Sigmoid colon (tissue), 7 donors: ENCODE measurements at places on chromosomes 7 and 10.

- DNase-seq: no peak
Observed at GRCh38 chr10:80686734-80687475, 149.2 kb downstream of the SH2D4B start.

- DNase-seq: no peak
Observed at GRCh38 chr10:87575851-87576250, 71.2 kb downstream of the MINPP1 start.

DNA sequence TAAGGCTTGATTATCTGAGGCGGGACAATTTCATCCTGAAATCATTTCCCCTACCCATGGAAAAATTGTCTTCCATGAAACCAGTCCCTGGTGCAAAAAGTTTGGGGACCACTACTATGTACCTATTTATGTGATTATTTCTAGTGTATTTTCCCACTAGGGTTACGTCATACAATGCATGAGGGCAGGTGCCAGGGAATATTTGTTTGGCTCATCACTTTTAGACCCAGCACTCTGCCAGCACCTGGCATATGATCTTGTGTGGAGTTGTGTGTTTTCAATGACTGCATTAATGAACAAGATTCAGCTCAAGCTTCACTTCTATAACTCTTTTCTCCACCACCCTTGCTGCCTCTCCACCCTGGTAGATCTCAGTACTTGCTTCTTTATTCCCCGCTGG, 73.3 kb upstream of the TNKS2 start:
- DNase-seq: no peak

DNA sequence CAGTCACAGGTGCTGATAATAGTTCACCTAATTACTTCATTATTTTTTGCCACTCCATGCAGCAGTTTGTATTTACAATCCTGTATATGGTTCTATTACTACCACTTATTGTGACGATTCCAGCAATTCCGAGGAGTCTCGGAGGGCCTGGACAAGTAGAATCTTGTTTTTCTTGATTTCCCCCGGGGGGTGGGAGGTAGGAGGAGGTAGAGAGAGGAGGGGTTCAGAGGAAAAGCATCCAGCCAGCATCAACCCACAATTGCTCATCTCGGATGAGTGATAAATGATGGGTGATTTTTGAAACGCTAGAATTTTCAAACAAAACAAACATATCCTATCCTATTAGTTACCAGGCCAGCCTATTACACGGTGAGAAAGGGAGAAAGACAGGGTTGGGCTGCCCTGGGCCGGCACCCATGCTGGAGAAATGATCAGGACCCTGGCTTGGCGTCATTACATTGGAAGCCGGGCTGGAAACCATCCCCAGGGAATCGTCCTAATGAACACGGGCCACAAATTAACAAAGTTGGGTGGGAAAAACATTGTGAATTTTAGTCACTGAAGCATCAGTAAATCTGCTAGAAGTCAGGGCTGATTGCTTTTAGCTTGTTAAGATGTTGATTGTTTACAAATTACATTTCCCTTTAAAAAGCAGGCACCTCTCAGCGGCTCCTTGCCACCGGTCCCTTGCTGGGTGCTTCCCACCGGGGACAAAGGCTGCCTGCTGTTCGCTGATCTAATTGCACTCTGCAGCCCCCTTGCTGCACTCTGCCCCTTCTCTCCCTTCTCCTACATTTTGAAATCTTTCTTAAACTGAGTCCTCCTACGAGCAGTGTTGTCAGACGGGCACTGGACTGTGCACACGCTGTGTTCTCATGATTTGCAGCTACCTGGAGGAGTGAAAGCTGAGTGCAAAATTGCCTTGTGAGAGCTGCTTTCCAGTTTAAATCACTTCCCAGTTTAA, 95.5 kb downstream of the FAM204A start:
- no peak for DNase-seq

- DNase-seq: no peak
Observed at GRCh38 chr7:26331113-26331512, 39.5 kb downstream of the SNX10 start.

- no peak for DNase-seq
Observed at GRCh38 chr7:28587211-28587610, 174.9 kb downstream of the CREB5 start.

DNA sequence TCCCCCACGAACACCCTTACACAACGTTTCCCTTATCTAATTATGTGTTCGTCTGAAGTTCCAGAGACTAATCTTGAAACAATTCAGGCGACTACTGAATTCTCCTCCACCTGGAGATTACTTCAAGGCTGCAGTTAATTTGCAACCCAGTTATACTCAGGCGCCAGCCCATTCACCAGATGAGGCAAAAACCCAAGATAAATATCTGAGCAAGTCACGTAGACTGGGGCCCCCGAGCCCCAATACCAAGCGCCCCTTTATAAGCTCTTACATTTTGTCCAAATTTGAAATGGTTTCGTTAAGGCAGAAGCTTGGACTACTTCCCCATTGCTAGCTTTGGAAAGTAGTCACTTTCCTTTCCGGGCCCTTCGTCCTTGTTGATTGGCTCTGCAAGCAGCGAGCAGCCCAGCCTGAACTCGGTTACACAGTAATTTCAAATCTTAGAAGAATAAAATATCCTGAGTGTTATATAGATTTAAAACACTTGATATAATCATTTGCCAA, 1.2 kb downstream of the TPK1 start:
- peak; percentile 64 for DNase-seq

DNA sequence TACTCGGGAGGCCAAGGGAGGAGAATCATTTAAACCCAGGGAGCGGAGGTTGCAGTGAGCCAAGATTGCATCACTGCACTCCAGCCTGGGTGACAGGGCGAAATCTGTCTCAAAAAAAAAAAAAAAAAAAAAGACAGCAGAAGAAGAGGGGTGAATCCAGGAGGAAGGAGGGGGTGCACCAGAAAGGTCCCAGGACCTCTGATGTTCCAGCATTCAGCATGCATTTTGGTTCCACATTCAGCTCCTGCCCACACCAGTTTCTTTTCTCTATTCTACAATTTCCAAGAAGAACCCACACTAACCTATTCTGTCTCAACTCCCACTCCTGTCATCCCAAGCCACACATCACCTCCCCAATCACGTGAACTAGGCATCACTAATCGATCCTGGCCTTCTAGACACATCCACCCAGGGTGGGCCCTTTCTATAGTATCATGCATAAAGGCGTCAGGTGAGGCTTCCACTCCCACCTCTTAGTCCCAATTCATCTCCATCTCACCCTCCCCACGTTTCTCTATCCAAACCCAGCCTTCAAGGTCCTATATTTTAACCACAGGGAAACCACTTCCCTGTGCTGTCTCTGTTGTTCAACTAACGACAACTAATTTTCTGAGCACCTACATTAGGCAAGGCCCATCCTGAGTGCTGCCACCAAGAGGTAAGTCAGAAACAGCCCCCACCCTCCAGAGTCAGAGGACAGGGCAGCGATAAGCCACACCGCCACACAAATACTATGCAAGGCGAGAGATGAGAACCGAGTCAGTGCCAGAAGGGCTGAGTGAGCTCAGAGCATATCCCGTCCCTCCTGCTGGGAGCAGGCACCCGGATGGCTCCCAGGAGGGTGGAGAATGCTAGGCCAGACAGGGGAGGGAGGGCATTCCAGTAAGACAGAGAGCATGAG, 2.2 kb downstream of the ANXA11 start:
- peak; percentile 91 for DNase-seq

GRCh38 chr10:131159771-131160170, 151.8 kb downstream of the TCERG1L start:
- DNase-seq: no peak

- DNase-seq: no peak
Observed at GRCh38 chr7:23055582-23056178, 41.8 kb upstream of the HYCC1 start.

DNA sequence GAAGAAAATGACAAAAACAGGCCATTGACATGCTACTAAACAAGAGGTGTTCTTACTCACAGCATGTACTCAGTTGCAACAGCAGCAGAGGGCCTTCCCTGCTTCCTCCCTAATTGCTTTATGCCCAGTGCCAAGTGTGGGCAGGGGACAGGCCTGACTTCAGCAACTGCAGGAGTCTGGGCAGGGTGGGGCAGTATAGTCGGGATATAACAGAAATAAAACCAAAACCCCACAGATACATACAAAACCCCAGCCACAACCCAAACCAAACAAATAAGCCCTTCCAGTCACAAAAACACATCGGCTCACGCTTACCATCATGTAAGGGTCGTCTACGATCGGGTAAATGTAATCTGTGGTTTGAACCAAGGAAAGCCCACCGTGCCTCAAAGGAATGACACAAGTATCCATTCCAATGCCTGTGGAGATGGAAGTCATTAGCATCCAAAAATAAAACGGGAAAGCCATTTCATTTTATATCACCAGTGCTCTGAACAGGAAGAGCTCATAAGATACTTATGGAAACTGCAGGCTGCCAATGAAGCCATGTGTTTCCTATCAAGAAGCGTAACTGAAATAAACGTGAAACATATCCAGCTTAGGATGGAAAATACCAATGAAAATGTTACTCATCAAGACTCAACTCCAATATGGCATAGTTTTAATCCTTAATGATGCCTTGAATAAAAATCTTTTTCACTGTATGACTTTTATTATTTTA, 9.5 kb downstream of the SEPHS1 start:
- DNase-seq: no peak

- DNase-seq: no peak
Observed at GRCh38 chr10:6267941-6268340, 65.2 kb downstream of the PFKFB3 start.

DNA sequence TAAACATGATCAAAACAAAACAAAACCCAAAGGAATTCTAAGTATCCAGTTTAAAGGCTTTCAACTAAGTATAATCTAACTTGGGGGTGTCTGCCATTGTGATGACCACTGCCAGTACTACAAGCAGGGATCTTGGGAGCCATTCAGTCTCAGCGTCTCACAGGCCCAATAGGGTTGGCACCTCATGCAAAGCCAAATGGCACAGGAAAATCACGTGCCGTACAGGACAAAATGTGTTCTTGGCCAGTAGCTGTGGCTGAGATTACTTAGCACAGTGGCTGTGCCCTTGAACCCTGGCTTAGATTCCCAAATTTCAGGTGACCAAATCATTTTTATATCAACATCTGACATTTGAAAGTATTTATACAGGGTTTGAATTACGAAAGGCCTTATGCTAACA, 50.0 kb downstream of the DLD start:
- DNase-seq: no peak

- no peak for DNase-seq
Observed at GRCh38 chr10:93992400-93993030, 1.2 kb upstream of the PLCE1 start.

- DNase-seq: no peak
Observed at GRCh38 chr10:30185916-30186315, 126.5 kb upstream of the JCAD start.

GRCh38 chr7:79770063-79770462, 316.6 kb upstream of the MAGI2 start:
- no peak for DNase-seq

- DNase-seq: no peak
Observed at GRCh38 chr10:102517553-102517952, 13.8 kb downstream of the SUFU start.

DNA sequence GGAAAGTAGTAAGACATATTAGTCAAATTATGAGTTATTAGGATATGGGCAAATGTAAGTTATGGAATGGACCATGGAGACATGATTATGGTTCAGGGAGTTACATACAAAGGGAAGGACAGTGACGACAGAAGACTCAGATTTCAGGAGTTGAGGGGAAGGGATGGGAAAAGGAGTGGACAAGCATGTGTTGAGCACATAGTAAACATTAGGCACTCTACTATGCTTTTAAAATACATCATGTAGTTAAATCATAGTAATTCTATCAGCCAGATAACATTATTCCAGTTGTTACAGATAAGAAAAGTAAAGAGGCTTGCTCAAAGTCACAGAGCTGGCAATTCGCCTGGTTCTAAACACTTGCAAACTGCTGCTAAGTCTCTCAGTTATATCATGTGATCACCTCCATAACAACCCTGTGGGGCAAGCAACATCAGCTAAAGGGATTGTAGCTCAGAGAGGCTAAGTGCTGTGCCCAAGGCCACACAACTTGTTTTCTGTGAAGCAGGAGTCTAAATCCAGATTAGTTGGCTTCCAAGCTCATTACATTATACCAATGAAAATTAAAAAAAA, 115.2 kb upstream of the MDFIC start:
- peak; percentile 70 for DNase-seq

DNA sequence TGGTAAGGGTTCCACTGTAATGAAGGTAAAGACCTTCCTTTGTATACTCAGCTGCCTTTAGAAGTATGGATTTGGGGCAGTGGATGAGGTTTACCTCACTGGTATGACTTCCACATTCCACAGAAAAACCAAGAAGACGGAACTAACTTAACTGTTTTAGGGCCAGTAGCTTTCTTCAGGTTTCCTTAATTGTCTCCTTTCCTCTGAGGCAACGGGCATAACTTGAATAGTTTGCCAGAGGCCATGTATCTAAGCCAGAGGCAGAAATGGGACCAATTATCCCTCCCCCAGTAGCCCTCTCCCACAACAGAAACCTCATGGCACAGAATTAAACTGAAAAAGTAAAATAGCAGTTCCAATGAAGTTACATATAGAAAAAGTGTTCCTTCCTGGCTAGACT, 281.7 kb downstream of the PHTF2 start:
- no peak for DNase-seq

DNA sequence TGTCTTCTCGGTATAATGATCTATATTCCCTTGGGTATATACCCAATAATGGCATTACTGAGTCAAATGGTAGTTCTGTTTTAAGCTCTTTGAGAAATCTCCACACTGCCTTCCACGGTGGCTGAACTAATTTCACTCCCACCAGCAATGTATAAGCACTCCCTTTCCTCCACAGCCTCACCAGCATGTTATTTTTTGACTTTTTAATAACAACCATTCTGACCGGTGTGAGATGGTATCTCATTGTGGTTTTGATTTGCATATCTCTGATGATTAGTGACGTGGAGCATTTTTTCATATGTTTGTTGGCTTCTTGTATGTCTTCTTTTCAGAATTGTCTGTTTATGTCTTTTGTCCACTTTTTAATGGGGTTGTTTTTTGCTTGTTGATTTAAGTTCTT, 33.6 kb downstream of the KIAA1217 start:
- DNase-seq: no peak

GRCh38 chr10:91190876-91191583, 29.4 kb upstream of the PCGF5 start:
- no peak for DNase-seq

- DNase-seq: no peak
Observed at GRCh38 chr10:129844216-129844766, 119.8 kb downstream of the EBF3 start.

DNA sequence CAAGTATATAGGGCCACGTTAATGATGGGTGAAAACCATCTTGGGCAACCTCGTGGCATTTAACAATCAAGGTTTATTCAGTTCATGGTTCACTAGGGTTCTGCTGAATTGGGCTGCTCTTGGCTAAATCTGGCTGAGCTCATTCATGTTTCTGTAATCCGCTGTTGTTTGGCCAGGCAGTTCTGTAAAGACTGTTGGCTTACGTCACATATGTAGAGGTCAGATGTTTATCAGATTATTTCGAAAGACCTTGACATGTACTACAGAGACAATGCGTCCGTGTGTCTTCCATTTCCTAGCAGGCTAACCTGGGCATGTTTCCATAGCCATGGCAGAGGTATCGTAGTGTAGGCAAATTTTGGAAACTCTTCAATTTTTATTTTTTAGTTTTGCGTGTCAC, 190.0 kb upstream of the ZWINT start:
- no peak for DNase-seq
